ENCODE measurements at places on chromosomes 4 and X.

GRCh38 chr4:71380788-71381187, 42.0 kb downstream of the SLC4A4 start:
- no peak for DNase-seq

- no peak for DNase-seq
Observed at GRCh38 chr4:141711211-141711610, 74.8 kb downstream of the IL15 start.

DNA sequence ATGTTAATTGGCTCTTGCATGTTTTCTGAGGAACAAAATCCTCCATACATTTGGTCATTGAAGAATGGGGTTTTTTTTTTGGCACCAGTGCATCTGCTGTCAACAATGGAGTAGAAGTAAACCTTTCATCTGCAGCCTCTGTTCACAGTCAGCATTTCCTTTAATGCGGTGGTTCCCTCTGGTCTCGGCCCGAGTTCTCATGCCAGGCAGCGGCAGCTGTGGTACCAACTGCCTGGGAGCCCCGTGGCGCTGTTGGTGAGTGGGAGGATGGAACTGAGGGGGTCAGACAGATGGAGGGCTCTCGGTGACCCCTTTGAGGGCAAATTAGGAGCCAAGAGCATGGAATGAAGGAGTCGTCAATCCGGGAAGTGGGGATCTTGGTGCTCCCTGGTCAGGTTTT, 114.7 kb downstream of the AFF1 start:
- DNase-seq = no peak

GRCh38 chr4:68905939-68906779, 45.4 kb downstream of the UGT2A3 start:
- DNase-seq = no peak

DNA sequence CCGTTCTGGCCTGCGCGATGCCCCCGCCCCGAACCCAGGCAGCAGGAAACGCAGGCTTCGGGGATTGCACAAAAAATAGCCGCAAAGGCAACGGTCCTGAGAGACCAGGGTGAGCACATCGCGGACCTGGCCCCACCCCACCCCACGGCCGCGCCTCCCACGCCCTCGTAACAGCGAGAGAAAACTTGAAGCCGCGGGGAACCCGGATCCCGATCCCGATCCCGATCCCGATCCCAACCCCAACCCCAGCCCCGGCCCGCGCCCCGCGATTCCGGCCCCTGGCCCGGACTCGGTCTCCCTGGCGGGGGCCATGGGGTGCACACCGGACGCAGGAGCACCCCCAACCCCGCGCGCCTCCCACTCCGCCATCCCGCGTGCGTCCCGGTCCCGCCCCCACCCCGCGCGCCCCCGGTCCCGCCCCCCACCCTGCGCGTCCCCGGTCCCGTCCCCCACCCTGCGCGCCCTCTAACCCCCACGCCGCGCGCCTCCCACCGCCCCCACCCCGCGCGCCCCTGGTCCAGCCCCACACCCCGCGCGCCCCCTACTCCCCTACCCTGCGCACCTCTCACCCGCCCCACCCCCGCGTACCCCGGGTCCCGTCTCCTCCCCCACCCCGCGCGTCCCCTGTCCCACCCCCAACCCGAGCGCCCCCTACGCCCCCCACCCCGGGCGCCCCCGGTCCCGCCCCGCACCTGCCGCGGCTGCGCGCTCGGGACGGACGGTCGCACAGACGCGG, 29.0 kb downstream of the NOP14 start:
- DNase-seq = peak; percentile 38

DNA sequence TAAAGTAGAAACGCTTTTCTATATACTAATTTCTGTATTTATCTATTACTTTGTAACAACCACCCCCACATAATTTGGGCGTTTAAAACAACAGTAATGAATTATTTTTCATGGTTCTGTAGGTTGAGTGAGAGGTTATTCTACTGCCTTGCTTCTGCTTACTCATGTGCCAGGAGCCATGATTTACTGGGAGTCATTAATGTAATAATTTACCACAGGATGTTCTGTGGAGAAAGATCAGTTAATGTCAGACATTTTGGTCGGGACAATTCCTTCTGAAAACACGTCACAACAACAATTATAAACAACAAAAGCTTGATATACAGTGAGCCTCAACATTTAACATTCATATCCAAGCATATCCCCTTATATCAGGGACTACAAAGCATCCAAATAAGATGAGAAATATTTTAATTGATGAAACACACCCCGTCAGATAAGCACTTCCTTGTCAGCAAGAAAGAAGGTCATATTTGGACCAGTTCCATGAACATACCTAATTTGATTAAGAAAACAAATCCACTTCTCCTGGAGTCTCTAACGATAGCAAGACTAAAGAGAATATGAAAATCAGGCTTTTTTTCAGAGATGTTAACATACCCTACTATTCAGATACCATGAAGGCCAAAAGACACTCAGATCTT, 238.5 kb downstream of the PRDM5 start:
- DNase-seq = no peak

DNA sequence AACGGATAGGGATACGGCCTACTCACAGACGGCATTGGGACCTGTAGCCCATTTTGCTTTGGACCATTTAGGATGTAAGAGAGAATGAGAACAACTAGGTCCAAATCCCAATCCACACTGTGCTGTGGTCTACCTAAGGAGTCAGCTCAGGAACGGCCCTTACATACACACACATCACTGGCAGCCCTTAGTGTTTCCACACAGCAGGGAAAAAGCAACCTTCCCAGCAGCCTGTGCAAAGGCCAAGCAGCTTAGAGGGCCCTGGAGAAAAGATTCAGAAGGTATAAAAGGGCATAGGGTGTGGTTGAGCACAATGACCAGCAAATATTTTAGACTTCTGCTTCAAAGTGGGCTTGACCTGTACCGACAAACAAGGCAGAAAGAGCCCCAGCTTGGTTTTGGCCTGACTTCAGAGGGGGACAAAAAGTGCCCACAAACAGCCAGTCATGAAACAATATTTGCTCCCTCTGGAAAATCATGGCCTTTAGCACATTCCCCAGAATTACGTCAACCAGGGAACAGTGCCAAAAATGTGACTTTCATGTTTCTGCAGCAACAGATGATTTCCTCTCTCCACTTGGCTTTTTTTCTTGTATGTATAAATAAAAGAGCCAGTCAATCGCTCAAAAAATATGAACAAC, 359.5 kb upstream of the FGF16 start:
- no peak for DNase-seq

- no peak for DNase-seq
Observed at GRCh38 chrX:65925005-65925404, 114.9 kb downstream of the VSIG4 start.

GRCh38 chrX:126393284-126393683, 159.3 kb downstream of the DCAF12L1 start:
- DNase-seq = no peak

DNA sequence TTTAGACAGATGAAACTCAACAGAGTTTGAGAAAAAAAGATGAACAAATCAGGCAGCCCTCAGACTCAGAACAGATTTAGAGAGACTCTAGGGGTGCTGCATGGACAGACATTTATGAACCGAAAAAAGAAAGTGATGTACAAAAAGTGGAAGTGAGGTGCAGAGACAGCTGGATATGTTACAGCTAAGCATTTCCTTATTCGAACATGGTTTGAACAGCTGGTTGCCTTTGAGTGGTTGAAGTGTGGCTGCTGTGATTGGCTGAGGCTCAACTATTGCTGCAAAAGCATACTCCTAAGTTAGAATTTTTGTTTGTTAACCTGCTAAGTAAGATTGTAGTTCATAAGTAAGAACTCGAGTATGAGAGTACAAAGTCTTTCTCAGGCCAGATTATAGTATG, 331.5 kb upstream of the PABPC4L start:
- no peak for DNase-seq

DNA sequence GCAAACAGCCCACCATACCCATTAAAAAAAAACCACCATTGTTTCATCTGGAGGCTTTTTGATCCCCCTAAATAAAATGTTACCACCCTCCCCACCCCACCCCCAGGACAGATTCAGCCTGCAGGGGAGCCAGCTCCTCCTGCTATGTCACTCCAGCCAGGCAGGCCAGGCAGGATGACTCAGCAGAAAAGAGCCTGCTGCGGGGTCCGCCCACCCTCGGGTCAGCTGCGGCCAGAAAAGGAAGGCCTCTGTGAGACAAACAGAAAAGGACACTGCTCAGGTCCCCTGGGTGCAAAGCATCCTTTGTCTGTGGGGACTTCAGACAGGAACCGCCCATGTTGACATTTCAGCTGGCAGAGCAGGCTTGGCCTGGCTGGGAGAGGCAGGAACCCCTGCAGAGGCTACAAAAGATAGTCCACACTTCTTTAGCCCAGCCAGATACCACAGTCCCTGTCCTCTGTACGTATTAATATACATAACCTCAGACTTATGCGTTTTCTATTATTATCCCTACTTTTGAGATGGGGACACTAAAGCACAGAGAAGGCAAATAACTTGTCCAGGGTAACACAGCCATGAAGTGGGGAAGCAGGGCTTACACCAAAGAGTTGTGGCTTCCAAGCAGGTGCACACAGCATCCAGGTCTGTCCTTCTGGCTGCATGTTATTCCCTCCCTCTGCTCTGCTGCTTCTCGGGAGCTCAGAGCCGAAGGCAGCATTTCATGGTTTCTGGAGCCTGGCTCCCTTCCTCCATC, 147.7 kb downstream of the CPEB2 start:
- no peak for DNase-seq

GRCh38 chr4:150256841-150257730, 178.8 kb downstream of the DCLK2 start:
- DNase-seq = no peak

- DNase-seq = no peak
Observed at GRCh38 chrX:28549838-28550237, 37.4 kb upstream of the IL1RAPL1 start.

GRCh38 chrX:136691028-136691809, 43.3 kb downstream of the CD40LG start:
- no peak for DNase-seq

- no peak for DNase-seq
Observed at GRCh38 chr4:119130365-119131065, 5.1 kb upstream of the MYOZ2 start.

DNA sequence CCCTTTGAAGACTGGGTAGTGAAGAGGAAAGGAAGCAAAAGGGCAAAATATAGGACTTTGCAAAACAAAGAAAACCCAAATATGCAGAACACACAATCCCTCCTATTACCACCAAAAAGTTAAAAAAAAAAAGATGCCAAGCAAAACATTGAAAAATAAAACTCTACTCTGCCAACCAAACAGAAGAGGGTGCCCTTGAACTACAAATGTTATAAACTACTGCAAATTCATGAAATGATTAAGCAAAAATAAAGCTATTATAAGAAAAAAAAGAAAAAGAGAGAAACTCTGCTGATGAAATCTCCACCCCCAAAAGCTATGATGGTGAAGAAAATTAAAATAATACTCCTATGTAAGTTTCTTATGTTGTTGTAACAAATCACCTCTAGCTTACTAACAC, 168.5 kb upstream of the STK26 start:
- DNase-seq = no peak

DNA sequence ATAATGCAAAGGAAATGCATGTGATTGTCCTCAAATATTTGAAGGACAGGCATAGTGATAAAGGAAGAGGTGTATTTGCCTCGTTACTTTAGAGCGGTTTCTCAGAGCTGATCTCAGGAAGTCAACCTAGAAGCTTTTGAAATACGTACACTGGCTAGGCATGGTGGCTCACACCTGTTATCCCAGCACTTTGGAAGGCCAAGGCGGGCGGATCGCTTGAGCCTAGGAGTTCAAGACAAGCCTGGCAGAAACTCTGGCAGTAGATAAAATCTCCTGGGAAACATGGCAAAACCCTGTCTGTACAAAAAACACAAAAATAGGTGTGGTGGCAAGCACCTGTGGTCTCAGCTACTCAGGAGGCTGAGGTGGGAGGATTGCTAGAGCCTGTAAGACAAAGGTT, 24.9 kb downstream of the SMARCAD1 start:
- no peak for DNase-seq

DNA sequence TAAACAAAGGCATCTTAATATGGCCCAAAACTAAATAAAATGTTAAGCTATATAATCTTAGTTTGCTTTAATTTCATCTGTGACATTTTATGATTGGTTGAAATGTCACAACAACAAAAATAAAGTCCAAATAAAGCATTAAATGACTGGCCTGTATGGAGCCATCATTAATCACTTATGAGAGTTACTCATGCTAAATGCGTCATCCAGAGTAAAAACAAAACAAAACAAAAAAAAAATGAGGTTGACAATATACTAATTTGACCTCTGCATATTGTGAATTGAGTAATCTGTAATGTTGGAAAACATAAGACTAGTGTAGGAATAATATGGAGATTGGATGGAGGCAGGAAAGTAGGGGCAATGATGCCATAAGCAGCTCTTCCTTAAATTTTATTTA, 139.7 kb downstream of the MAPK10 start:
- no peak for DNase-seq

DNA sequence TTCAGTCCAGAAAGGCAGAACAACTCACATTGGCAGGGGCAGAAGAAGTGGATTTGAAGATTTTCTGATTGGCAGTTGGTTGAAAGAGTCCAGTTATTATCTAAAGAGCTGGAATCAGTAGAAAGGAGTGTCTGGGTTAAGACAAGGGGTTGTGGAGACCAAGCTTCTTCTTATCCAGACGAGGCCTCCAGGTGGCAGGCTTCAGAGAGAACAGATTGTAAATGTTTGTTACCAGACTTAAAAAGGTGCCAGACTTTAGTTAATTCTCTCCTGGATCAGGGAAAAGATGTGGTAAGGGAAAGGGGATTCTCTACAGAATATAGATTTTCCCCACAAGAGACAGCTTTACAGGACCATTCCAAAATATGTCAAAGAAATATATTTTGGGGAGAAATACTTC, 36.7 kb upstream of the TLR3 start:
- no peak for DNase-seq

DNA sequence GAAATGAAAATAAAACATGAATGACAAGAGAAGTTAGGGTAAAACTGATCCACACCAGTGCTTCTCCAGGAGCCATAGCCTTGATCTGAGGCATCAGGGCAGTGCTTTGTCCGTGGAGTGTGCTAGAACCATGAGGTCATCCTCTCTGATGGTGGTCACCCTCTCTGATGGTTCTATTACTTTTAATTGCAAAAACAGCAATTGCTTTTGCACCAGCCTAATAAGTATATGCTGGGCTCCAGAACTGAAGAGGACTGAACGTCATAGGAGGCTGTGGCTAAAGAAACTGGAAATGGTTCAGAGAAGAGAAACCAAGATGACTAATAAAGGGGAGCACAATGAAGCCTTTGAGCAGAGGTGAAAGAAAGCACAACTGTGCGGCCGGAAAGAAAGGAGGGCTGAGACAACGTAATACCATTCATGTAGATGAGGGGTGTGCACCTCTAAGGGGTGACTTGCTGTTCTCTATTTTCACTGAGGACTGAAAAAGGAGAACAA, 17.0 kb upstream of the TMEM154 start:
- peak; percentile 7 for DNase-seq

- DNase-seq = no peak
Observed at GRCh38 chr4:113375964-113376666, 326.7 kb downstream of the ANK2 start.

- no peak for DNase-seq
Observed at GRCh38 chr4:153362184-153362583, 17.7 kb downstream of the MND1 start.

DNA sequence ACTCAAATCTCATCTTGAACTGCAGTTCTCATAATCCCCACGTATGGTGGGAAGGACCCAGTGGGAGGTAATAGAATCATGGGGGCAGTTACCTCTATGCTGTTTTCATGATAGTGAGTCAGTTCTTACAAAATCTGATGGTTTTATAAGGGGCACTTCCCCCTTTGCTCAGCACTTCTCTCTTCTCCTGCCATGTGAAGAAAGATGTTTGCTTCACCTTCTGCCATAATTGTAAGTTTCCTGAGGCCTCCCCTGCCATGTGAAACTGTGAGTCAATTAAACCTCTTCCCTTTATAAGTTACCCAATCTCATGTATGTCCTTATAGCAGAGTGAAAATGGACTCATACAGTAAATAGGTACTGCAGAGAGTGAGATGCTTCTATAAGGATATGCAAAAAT, 1050.6 kb upstream of the GRIA3 start:
- DNase-seq = no peak
